ENCODE measurements at places on chromosomes 11 and 22. TPM values are rescaled to one million over a fixed set of nuclear protein-coding genes. Genes with fewer than 3 reads are reported as not detected.

Gene PGA3
- not detected for total RNA-seq

Gene KREMEN1
- 32.2 TPM for total RNA-seq

Gene TMEM45B
- 195 TPM for total RNA-seq

Gene OR51G2
- not detected for total RNA-seq

Gene TRIM64C
- not detected for total RNA-seq

Gene FGF3
- not detected for total RNA-seq

All from Peyer's patch (tissue), 4 donors.